ENCODE measurements at places on chromosomes 5 and 9.

GRCh38 chr5:27854243-27854852, 816.0 kb upstream of the CDH9 start:
- peak; percentile 51 for DNase-seq

DNA sequence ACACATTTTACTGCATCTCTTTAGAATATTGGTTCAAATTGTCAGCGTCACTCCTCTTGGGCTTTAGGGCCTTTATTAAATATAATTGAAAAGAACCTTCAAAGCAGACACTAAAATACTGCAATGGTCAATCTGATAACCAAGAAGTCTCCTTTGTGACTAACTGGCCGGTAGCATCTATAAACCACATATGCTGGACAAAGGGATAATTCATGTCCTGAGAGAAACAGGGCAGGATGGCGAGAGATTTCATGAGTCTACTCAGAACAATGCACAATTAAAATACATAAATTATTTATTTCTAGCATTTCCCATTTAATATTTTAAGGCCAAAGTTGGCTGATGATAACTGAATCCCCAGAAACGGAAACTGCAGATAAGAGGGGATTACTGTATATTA, 1083.4 kb upstream of the CDH18 start:
- no peak for DNase-seq

GRCh38 chr5:157388111-157388710, 71.8 kb upstream of the NIPAL4 start:
- DNase-seq: no peak

DNA sequence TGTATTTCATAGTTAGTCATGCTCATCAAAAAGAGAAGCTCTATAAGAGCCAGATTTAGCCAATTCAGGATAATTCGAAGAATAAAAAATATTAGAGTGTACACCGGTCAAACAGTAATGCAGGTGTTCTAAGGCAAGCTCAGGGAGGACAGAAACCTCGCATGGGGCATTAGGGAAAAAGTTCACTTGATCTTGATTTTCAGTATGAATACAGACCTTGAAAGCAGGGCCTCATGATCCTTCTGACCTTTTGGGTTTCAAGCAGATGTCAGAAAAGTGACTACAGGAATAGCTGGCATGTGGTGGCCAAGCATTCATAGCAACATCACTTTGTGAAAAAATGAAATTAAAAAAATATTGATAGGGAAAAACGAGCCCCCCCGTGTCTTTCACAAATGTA, 394.9 kb downstream of the KIF4B start:
- DNase-seq: no peak

DNA sequence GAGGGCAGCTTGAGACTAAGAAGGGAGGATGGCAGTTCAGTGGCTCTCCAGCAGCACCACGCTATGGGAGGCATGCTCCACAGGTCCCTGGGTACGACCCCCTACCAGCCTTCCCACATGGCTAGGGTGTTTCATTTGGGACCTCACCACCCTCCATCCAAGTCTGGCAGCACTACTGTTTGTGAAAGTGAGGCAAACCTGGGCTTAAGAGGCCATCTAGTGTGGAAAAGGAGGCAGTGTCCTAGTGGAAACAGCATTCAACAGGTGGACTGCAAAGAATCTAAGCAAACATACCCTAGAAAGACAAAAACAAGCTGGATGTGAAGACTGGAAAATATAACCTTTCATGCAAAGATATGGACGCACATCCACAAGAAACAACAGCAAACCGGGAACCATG, 4.8 kb upstream of the C5orf47 start:
- DNase-seq: no peak

DNA sequence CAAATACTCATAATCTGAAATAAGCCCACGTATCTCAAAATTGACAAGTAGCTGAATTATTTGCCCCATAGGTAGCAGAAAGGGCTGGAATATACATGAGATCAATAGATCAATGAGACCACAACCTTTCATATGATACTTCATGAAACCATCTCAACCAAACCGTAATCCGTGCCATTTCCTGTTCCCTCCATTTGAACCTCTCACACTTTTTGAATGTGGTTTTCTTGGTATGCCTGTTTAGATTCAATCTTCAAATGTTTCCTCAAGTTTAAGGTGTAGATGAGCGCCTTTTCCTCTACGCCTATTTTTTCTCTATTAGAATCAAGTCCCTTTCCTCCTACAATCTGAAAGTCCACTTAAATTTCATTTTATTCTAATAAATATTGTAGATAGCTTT, 805.5 kb downstream of the EFNA5 start:
- no peak for DNase-seq

GRCh38 chr5:135578685-135579341, at the start of gene CXCL14:
Gene CXCL14 (minus strand): TSS chr5:135578991. CDS start chr5:135578778, 213 bp downstream.
- DNase-seq: peak; percentile 89

DNA sequence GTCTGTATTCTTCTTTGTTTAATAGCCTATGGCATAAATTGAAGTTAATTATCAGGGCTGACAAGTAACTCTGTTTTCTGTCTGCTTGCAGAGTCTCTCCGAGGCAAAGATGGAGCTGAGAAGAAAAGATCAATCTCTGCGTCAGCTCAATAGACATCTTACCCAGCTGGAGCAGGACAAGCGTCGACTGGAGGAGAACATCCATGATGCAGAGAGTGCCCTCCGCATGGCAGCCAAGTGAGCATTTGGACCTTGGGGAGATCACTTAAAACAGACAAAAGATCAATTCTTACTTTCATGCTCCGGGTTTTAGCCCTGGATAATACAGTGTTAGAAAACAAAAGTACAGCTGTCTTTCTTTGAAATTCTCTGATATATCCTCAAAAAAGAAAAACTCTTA, 293.8 kb downstream of the CCDC171 start:
- no peak for DNase-seq

GRCh38 chr5:84063041-84063440, 321.6 kb downstream of the EDIL3 start:
- no peak for DNase-seq

DNA sequence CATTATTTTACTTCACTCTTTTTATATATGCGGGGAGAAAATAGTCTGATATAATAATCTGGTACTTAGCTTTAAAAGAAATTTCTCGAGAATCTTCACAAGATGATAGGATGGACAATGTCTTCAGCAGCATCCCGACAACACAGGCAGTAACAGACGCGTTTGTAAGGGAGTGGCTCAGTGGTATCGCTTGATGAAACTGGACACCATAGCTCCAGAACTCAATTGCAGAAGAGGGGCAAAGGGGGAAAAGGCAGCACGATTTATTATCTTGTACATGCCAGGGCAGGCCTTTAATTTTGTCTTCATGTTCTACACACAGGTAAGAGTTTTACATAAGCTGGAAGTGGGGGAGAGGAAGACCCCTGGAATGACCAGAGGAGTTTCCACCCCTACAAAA, 15.7 kb downstream of the IL4 start:
- no peak for DNase-seq

- DNase-seq: no peak
Measured at GRCh38 chr9:5915438-5915837, 24.7 kb downstream of the MLANA start.

Data from islet precursor cell (in vitro differentiated cells).